ENCODE measurements at places on chromosomes 11 and 22.
A peak's percentile ranks its signal among the peaks of the same experiment; 100 is the strongest.

GRCh38 chr22:38205261-38206128, 3.7 kb downstream of the MAFF start:
- DNase-seq: no peak

DNA sequence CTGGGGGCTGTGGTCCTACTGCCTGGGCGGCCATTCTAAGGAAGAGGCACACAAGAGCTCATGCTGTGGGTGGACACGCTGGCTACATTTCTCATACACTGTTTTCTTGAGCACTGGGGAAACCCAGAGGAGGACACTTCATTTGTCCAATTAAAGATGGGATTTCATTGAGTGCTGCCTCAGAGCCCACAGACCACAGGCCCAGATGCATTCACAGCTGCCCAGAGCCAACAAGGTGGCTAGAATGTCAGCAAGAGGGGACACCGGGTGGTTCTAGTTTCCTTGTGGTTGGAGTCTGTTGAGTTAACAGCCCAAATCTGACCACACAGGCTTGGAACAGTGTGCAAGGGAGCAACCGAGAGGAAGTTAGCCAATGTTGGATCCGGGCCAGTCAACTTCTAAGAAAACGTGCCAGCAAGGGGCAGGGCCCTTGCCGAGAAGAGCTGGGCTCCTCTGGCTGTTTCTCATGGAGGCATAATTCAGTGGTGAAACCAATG, 35.0 kb upstream of the SORL1 start:
- no peak for DNase-seq

- no peak for DNase-seq
Observed at GRCh38 chr22:42686756-42687491, 33.7 kb downstream of the A4GALT start.

DNA sequence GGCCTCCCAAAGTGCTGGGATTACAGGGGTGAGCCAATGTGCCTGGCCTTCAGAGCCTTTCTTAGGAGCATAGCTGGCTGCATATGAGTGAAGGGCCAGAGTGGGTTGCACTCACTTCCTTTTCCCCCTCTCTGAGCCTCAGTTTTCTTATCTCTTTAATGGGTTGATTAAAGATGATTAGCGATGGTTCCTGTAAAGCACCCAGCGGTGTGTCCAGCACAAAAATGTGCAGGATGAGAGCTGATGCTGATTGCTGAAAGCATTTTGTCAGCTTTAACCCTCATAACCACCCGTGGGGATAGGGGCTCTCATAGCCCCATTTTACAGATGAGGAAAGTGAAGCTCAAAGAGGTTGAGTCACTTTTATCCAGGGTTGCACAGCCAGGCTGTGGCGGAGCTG, 5.5 kb downstream of the CACNA1I start:
- no peak for DNase-seq

GRCh38 chr11:104645261-104646222, 252.7 kb downstream of the CASP12 start:
- no peak for DNase-seq

- DNase-seq: no peak
Observed at GRCh38 chr11:77176996-77177395, 49.0 kb downstream of the MYO7A start.

GRCh38 chr22:48256041-48256739, 1493.7 kb downstream of the TBC1D22A start:
- no peak for DNase-seq

DNA sequence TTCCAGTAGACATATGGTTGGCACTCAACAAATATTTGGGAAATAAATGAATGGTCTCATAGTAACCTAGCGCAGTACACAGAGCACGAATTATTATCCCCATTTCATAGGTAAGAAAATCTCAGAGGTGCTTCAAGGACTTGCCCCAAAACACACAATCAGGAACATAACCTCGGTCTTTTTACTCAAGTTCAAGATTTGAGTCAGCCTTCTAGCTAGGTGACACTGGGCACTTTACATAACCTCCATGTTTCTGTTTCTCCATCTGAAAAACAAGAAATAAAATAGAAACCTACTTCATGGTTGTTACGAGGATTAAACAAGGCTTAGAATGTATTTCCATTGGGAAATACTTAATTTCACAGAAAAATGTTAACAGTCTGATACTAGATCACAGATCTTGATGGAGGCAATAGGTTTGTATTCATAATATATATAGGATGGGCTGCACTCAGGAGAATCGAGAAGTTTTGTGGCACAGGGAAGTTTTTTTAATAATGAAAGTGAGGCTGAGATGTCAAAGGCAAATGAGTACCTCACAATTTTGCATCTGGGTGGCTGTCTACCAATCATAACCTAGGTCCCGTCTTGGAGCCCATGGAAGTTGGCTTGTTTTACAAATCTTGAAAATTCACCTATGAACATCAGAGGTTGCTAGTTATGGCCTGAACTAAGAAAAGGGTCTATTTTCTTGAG, 147.4 kb upstream of the ZC3H12C start:
- no peak for DNase-seq

DNA sequence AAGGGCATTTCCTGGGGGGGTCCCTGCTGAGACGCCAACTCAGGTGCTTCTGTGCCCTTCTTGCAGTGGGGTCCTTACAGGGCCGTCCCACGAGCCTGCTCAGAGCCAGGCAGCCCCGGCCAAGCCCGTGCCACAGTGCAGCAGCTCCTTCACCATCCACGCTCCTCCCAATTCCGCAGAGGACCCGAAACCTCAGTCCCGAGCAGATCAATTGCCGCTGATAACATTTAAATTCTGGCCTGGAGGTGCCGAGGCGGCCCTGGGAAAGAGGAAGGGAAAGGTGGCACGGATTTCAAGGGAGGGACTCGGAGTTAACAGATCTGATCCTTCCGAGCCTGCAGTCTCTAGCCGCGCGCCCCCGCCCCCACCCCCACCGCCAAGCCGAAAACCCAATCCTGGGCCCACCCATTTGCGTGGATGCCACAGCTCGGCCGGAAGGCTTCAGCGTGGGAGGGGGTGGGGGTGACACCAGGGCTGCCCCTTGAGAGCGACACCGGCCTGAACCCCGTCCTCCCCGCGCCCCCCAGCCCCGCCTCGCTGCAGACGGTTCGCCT, 32.3 kb upstream of the JAM3 start:
- DNase-seq: no peak

- no peak for DNase-seq
Observed at GRCh38 chr11:76637491-76638269, 32.9 kb downstream of the LRRC32 start.

GRCh38 chr11:1052133-1053011, 15.9 kb upstream of the MUC6 start:
- DNase-seq: no peak

DNA sequence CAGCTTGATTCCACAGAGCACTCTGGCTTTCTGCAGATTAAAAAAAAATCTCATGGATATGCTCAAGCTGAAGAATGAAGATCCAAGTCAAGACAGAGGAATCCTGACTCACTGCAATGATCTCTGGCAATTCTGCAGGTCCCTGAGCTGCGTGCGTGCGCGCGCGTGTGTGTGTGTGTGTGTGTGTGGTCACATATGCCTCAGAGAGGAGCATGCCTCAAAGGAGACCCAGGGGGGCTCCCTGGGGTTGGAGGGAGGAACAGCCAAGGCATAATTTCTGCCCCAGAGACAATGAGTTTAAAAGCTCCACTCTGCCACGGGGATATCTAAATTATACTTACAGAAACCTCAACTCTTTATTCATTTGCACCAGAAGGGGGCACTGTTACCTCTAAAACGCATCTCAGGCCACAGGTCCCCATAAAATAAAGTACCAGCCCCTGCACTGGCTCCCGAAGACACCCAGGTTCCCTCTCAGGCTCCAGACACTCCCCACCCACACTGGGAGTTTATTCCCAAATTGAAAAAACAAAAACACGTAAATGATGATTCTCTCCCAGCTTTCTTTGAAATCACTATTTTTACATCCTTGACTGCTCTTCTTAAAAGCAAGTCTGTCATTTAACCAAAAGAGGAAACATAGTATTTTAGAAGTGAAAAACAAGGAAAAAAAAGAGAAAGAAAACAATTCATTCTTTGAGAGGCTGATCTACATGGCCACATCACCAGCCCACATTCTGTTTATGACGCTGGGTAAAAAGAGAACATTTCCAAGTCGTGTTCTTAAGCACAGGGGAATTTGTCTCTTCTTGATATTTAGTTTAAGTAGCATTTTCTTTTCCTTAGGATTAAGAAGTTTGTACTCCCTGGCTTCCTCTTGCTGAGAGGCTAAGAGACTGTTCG, 401.0 kb downstream of the LARGE1 start:
- DNase-seq: peak; percentile 12

DNA sequence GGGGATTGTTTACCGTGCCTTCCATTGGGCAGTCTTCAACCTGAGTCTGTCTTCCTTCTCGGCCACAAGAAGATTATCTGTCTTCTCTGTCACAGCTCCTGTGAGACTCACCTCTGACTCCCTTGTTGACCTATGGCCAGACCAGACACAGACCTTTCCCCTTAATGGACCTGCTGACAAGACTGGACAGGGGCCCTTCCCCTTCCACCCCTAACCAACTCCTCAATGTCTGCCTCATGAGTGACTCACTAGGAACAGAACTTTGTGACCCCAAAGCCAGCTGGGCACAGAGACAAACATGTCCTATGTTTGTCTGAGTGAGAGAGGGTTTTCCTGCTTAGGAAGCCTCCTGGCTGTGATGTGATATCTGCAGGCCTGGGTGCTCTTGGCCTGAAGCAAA, 405.0 kb downstream of the BRD1 start:
- DNase-seq: no peak

- no peak for DNase-seq
Observed at GRCh38 chr22:17106161-17106784, 14.9 kb downstream of the TMEM121B start.

- no peak for DNase-seq
Observed at GRCh38 chr11:93861808-93862207, 11.4 kb upstream of the VSTM5 start.

DNA sequence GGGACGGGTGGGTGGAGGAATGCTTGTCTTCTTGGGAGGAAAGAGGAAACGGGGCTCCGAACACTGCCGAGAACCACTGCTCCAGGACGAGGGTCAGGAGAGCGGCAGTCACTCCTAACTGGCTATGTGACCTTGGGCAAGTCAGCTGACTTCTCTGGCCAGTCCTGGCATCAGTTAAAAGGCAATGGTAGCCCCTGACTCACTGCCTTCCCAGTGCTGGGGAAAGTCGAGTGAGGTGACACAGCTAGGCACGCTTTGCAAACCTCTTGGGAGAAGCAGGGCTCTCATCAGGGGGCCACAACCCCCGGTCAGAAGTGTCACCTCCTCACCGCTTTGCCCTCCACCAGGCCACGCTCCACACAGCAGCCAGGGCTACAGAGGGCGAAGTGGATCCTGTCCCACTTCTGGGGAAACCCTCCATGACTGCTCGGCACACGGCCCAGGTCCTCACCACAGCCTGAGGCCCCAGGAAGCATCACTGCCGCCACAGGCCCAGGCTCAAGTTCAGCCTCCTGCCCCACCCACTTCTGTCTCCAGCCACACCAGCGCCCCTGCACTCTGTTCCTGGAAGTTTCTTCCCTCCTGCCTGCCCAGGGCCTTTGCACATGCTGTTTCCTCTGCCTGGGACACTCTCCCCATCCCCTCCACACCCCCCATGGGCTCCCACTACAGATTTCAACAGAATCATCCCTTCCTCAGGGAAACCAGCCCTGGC, 16.3 kb downstream of the IL2RB start:
- DNase-seq: no peak

DNA sequence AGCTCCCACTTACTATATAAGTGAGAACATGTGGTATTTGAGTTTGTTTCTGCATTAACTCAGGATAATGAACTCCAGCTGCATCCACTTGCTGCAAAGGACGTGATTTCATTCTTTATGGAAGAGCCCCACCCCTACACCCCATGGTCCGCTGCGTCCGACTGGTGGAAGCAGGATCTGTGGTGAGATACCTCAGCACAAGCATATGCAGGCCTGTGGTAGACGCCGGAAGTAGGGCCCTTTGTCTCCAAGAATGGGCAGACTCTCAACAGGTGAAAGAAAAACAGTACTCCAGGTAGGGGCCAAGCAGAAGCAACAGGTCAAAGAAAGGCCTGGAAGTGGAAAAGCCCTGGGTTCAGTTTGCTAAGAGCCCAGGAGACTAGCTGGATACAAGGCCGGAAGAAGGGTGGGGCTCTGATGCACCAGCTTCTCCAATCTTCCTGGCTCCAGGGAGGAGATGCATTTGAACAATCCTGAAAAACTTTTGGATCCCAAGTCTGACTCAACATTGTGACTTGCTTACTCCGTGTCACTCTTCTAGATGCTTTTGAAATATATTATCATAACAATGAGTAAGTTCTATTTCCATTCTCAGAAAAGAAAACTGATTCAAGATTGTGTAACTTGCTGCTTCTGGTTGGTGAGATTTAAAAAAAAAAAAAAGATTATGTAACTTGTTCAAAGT, 30.4 kb downstream of the NEAT1 start:
- DNase-seq: no peak

DNA sequence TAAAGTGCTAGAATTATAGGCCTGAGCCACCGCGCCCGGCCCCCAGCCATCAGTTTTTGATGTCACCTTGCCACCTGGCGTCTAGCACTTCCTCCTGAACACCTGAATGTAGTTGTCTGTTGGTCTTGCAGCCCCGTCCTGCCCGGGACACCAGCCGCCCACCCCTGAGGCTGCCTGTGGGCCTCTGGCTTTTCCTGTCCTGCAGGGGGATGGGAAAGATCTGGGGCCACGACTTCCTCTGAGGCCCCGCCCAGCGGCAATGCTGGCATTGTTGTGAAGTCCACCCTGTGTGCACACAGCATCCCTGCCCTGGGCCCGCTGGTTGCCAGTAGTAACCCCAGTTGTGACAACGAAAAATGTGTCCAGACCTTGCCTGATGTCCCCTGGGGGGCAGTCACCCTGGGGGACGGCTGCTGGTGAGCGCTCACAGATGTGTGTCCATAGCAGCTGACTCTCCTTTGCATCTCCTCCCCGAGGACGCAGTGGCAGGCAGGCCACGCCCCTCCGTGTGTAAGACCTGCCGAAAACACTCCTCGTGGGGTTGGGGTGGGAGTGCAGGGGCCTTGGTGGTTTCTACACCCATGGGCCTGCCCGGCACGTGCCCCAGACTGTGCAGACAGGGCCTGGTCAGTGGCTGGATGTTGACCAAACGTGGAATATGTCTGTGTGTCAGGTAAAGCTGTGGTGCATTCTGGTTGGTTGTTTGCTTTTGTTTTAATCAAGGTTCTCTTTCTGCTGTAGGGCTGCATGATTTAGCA, 6.8 kb downstream of the SELENOO start:
- no peak for DNase-seq

DNA sequence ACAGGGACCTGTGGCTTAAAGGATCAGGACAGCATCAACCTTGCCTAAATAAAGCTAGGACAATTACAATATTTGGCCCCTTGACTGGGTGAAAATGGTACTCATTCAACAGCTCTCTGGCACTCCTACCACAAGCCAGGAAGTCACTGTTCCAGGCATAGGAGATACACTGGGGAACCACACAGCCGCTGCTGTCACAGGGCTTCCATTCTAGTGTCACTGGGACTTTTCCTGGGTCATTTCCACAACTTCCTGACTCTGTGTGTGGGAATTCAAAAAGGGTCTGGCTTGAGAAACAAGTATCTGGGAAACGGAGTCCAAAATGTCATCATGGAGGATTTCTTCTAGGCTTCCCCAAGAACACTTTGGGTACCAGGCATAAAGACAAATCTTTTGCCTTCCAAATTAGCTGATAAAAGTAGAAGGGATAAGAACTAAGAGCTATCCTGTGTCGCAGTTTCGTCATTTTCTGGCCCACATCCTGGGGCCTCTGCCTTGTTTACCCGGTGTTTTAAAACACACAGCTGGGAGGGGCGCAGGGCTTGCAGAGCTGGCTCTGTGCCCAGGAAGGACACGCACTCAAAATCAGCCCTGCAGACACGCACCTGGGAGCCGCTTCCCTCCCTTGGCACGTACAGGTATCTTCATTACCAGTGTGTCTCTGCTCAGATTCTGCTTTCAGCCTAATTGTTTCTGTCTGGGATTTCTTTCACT, 38.0 kb downstream of the TMEM45B start:
- DNase-seq: no peak
